NCI-H1436 treated with DMSO at 0.1 percent for 48 hours (cell line): ENCODE measurements at places on chromosomes 7 and 10.

- DNase-seq, result no peak
These were observed 13.2 kb downstream of the NUDCD3 start for GRCh38 chr7:44477063-44477830.

- DNase-seq, result no peak
These were observed 63.7 kb downstream of the ZNRF2 start for GRCh38 chr7:30348083-30348560.

- no peak for DNase-seq
These were observed 152.8 kb downstream of the SVIL start for GRCh38 chr10:29481906-29482440.

DNA sequence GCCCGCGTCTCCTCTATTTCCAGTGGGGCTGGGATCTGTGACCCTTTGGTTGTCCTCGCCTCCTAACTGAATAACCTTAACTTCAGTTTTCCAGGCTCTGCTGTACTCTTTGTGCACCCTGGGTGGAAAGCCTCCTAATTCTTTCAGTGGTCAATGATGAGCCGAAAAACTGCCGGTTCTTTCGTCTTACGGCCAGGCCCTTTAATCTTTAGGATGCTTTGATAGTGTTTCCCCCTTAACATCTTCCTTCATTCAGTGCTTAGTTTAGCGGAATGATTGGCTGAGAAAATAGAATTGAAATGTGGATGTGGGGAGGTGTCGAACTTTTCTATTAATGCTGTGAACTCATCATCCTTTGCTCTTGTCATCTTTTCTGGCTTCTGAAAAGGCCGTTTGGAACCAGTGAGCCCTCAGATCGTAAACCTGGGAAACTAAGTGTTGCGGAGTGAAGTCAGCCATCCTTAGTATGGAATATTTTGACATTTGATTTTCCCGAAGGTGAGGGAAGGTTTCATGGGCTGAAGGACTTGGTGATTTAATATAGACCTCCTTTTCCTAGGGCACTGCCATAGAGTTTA lies 847 bp downstream of the GARS1 start:
- DNase-seq, result no peak

GRCh38 chr10:32293581-32293980 lies 53.4 kb downstream of the EPC1 start:
- no peak for DNase-seq

- no peak for DNase-seq
These were observed 156.1 kb upstream of the TRIM24 start for GRCh38 chr7:138304071-138304320.

- no peak for DNase-seq
These were observed 167.2 kb upstream of the AKR1E2 start for GRCh38 chr10:4658777-4659176.

- DNase-seq, result no peak
These were observed 531.1 kb upstream of the STEAP1 start for GRCh38 chr7:89623018-89623672.

DNA sequence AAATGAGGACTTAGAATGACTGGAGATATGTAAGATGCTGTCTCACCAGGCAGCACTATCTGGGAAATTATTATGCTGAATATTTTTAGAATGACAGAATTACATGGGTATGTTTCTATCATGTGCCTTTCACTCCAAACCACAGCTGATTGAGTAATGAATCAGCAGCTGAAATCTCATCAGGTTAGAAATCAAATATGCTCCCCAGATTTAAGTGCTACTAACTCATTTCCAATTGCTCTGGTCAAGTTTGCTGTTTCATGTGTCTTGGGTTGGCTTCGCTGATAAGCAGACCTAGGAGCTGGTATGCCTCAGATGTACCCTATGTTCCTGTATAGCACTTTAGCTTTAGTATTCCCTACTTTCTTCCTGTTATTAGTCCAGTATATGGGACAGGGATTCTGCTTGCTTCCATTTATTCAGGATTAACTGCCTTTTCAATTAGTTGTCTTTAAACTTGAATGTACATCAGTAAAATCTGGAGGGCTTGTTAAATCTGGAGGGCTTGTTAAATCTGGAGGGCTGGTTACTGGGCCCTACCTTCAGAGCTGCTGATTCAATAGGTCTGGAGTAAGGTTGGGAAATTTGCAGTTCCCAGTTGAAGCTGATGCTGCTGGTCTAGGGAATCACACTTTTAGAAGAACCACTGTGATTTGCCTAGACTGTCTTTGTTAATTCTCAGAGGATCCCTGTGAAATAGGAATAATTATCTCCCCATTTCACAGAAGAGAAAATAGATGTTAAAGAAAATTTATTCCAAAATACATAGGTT lies 172.9 kb downstream of the DKK1 start:
- DNase-seq, result no peak

GRCh38 chr10:42864575-42864974 lies 82.0 kb downstream of the BMS1 start:
- no peak for DNase-seq

DNA sequence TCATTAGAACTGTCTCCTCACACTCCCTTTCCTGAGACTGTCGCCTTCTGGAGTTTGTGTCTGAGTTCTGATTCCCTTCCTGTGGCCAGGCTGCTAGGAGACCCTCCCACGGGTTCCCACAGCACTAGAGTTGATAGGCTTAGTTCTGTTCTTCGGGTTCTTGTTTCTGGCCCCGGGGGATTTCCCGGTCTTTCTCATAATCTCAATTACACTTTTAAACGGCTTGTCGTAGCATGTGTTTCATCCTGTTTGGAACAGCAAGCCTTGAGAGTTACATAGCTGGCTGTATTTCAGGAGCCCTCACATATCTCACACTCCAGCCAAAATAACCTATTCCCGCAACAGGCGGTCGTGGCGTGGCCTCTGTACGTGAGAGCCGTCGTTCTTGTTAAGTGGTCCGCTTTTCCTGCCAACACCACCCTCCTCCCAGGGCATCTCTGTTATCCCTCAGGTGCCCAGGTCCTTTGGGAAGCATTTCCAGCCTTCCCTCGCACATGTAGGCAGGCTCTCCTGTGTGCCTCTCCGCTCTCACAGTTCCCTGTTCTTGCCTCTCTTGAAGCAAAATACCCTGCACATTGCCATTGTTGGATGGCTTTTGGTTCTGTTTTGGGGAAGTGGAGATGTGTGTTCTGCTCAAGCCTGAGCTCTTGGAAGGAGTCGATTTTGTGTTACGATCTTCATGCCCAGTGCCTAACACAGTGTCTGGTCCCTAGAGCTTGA lies 46.0 kb downstream of the CDC123 start:
- DNase-seq, result no peak

GRCh38 chr10:19252531-19252930 lies 203.9 kb downstream of the MALRD1 start:
- DNase-seq, result no peak

DNA sequence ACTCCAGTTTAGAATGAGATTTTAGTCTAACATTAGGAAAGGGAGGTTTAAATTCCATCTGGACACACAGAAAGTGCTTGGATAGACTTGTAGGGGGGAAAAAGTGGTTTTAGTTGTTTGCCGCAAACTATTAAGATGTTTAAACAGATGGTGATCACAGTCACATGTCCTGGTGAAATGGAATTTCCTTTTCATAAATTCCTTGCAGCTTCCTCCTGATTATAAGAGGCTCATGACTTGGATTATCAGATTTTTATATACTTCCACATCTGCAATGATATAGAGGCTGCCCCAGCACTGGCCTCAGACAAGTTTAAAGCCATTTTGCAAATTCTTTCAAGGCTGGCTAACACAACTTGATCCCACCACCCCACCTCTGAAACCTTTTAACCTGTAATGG lies 106.4 kb upstream of the ARMC3 start:
- DNase-seq, result no peak

DNA sequence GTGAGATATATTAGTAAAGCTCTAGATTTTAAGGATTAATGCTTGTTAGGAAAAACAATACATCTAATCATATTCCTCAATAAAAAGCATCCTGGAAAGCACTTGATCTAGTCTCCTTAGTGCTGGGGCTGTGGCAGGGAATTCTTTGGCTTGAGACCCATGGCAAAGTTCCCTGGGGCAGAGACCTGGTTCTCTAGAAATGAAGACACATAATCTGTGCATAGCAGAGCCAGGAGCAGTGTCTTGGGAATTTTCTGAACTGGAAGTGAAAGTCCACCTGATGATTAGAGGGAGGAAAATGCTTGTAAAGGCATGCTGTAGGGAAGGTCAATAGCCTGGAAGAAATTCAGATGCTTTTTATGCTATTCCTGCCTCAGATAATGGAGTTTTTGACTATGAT lies 247.4 kb downstream of the CDK14 start:
- DNase-seq, result no peak

GRCh38 chr10:43117777-43118583 lies 20.3 kb upstream of the CSGALNACT2 start:
- DNase-seq, result no peak

DNA sequence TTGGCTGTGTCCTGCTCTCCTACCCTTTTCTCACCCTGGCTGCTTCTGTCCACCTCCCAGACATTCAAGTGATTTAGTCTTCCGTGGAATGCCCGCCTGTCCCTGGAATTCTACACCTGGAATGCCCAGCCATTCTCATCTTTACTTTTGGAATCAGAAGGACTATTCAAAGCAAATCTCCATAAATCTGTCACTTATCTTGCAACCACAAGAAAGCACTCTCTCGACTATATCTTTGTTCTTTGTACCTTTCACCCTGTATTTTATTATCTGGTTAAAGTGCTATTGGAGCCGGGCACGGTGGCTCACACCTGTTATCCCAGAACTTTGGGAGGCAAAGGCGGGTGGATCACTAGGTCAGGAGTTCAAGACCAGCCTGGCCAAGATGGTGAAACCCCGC lies 79.3 kb upstream of the KMT2E start:
- DNase-seq, result no peak

DNA sequence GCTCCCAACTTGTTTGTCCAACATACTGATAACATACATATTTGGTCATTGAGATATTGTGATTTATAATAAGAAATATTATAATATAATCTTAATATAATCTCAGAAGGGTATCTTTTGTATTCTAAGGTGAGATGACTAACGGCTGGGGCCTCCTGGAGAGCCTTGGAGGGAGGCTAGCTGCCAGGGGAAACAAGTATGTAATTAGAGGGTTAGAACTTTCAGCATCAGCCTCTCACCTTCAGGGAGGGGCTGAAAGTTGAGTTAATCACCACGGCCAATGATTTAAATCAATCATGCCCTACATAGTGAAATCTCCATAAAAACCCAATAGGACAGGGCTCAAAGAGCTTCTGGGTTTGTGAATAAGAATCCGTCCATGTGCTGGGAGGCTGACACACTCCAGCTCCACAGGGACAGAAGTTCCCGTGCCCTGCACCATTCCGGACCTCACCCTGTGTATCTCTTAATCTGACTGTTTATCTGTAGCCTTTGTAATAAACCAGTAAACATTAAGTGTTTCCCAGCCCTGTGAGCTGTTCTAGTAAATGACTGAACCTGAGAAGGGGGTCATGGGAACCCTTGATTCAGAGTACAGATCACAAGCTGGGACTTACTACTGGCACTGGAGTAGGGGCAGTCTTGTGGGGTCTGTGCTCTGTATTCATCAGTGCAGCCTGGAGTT lies 86.3 kb upstream of the STEAP1B start:
- DNase-seq, result no peak

DNA sequence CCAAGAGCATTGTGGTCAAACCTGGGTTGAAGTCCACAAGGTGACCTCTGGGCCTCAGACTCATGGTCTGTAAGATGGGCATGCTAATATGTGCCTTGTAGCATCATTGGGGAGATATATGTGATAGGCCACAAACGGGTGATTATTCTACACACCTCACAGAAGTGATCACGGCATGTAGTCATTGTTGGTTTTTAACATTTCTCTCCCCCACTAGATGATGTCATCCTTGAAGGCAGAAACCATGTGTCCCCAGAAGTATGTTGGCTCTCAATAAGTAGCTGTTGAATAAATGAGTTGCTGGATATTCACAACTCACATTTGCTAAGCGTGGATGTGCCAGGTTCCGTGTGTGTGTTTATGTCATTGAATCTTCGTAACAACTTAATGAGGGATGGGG lies 42.4 kb downstream of the GATA3 start:
- DNase-seq, result no peak

- no peak for DNase-seq
These were observed 114.6 kb downstream of the DLG5 start for GRCh38 chr10:77811831-77812430.

DNA sequence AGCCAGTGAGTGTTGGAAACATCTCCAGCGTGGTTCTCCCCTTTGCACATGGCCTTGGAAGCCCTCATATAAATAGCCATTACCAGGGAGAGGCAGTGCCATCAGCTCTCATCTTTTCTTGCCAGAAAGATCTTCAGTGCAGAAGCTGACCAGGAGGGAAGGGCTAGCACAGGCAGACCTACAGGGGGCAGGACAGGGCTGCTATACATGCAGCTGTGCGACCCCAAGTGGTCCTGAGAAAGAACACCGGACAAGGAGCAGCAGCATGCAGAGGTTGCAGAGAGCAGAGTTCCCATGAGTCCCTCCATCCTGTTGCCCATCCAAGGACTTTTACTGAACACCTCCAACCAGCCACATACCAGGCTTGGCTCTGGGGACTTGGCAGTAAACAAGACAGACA lies 17.1 kb downstream of the GRID1 start:
- DNase-seq, result no peak

- DNase-seq, result no peak
These were observed 24.8 kb downstream of the ARHGAP19 start for GRCh38 chr10:97267671-97268070.

- no peak for DNase-seq
These were observed 14.0 kb upstream of the RAMP3 start for GRCh38 chr7:45143616-45144015.

DNA sequence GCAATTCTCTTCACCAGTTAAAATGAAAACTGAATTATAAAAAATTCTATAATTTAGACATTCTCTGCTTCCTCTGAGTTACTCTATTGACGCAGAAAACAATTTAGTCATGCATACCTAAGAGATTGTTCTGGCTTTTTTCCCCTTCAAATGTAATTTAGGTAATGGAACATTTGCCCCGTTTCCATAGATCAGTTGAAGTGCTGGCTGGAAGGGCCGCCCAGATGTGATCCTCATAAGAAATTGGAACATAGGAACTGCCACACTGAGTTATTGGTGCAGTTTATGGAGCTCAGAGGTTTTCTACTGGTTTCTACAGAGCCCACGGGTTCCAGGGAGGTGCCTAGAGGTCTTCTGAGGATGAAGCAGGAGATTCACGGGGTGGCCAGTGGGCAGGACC lies 581.7 kb downstream of the SDK1 start:
- DNase-seq, result no peak

- no peak for DNase-seq
These were observed 86.3 kb downstream of the PRKCQ start for GRCh38 chr10:6493521-6494441.

GRCh38 chr7:52854681-52855080 lies 180.8 kb upstream of the POM121L12 start:
- no peak for DNase-seq

GRCh38 chr7:22356010-22356691 lies 803 bp downstream of the RAPGEF5 start:
- no peak for DNase-seq

DNA sequence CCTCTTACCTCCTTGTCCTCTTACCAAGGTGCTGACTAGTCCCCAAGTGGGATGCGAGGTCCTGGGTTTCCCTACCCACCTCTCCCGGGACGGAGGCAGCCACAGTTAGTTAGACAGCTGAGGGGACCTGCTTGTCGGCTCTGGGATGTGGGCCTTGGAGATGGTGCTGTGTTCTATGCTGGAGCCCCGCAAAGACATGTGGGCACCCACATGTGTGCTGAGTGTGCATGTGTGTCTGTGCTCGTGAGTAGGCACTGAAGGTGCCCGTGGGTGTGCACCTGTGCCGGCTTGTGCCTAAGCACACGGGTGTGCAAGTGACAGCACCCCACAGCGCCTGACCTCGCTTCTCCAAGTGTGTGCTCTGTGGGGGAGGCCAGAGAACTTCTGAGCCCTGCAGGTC lies 62.2 kb downstream of the NEURL1 start:
- DNase-seq, result no peak

GRCh38 chr7:40401406-40401805 lies 266.6 kb downstream of the SUGCT start:
- DNase-seq, result no peak
